ENCODE measurements at places on chromosomes 3 and 15. TPM values are rescaled to one million over a fixed set of nuclear protein-coding genes. Genes with fewer than 3 reads are reported as not detected.

GATM gene
- polyA plus RNA-seq: 9.1 TPM

SIDT1 gene
- 0.38 TPM for polyA plus RNA-seq

SLC7A14 gene
- not detected for polyA plus RNA-seq

POTEB2 gene
- not detected for polyA plus RNA-seq

CAND2 gene
- polyA plus RNA-seq: 11.7 TPM

SLC2A2 gene
- polyA plus RNA-seq: 0.11 TPM

NANOGP8 gene
- polyA plus RNA-seq: not detected

GRCh38 chr3:97009427-97010019 lies 195.1 kb downstream of the EPHA6 start:
- no peak for DNase-seq

DNA sequence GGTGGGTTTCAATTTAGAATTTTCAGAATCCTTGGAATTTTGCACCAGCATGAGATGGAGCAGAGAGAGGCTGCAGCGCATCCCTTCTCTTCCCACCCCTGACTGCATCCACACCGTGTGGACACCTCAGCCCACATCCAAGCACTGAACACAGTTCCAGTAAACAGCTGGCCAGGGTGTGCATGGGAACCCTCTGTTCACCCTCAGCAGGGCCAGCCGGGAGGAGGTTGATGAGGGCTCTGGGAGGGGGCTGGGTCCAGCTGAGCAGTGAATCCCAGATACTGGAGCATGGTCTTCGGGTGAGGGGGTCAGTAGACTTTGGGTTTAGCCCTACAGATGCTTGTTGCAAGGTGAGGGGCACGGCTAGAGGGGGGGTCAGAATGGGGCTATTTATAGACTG lies 85.8 kb downstream of the RPLP1 start:
- no peak for DNase-seq

GRCh38 chr15:93459396-93459795 lies 370.4 kb upstream of the RGMA start:
- no peak for DNase-seq

DNA sequence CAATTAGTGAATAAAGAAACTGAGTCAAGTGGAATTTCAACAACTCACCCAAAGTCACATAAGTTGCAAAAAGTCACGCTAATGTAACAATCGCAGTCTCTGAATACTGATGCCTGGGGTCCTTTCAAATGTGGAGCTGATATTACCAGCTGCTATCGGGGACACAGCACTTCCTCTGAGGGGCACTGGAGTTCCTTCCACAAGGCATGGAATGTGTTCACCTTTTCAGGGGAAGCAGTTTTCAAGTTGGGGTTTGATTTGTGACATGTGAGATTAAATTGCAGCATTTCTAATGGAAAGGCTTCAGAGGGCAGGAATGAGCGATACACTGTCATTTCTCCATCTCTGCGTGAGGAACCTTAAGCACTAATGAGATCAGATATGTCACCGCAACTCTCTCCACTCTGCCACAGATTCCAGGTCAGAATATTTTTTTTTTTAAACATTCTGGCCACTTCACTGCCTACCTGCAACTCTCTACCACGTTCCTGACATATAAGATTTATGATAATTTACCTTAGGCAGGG lies 807.2 kb upstream of the CFAP20DC start:
- DNase-seq: no peak

DNA sequence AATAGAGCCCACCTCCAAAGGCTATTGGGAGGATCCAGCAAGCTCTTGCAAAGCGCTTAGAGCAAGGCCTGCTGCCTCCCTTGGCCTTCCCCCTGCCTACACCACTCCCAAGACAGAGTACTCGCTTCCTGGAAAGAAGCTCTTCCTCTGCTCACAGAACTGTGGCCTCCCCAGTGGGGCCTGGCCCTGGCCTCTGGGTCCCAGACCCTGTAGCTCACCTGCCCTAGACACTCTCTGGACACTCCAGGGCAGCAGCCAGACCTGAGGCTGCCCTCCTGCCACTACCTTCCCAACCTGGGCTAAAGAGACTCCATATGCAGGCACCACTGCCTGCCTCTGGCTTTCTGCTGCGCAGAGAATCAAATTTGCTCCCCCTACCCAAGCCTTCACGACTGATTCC lies 49.9 kb downstream of the GRIP2 start:
- DNase-seq: no peak

DNA sequence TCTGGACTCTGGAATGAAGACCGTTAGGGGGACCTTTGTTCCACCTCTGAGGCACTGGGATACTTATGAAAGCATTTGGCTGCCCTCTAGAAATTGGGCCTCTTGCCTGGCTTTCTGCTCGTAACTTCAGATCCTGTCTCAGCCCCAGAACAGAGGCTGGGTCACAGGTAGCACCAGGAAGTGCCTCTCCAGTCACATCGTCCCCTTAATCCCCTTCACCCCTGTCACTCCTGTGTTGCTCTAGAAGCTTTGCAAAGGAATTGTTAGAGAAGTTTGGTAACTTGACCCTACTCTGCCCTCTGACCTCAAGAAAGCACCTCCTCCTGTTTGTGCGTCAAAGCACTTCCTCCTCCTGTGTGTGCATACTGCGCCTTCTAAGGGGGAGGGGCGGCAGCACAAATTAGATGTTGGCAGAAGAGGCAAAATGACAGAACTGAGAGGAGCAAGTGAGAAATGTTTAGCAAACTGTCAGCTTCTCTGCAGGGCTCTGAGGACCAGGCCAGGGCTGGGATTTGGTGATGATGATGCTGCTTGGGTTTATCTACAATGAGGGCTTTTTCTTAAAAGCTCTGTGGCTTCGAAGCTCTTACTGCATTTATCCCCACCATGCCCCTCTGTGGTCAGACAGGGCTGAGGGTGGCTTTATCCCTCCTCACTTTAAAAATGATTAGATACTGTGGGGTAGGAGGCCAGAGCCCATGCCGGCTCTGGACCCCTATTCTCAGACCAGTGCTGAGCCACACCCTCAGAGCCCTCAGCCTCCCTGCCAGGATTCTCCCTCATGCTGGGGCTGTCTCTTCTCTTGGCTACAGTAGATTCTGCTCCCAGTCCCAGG lies 76.2 kb downstream of the LARS2 start:
- DNase-seq: no peak

DNA sequence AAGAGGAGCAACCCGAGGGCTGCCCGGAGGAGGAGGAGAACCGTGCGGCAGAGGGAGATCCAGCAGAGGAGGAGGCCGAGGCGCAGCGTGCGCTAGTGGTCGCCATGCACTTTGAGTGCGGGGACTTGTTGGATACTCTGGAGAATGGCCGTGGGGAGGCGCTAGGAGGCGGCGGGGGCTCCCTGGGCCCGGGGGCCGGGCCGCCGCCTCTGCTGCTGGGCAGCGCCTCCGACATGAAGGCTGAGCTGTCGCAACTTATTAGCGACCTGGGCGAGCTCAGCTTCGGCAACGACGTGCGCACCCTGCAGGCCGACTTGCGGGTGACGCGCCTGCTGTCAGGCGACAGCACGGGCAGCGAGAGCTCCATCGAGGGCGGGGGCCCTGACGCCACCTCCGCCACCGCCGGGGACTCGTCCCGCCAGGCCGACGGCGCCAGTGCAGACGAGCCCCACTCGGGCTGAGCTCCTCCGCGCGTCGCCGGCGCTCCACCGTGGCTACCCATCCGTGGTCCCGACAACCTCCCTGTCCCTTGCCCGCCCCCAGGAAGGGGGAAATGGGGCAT lies 2.0 kb downstream of the FAM43A start:
- peak; percentile 86 for DNase-seq

- DNase-seq: no peak
These were observed 54.8 kb upstream of the LARS2 start for GRCh38 chr3:45333549-45333948.

DNA sequence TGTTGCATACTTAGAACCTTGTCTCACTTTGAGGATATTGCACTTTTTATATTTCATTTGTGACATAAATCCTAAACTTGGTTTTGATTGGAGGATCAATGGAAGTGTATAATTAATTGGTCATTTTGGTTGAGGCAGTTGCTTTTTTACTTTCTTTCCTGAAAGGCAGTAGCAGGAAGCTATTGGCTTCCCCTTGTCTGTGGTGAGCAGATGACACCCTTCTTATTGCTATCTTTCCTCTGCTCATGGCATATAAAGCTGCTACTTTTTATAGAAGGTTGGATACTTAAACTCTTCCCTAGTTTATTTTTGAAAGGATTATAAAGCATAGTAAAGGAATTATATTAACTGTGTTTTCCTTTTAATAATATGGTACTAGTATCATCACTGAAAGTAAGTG lies 28.6 kb downstream of the FAM98B start:
- no peak for DNase-seq

- DNase-seq: no peak
These were observed 152.3 kb upstream of the STAC start for GRCh38 chr3:36227980-36228379.

DNA sequence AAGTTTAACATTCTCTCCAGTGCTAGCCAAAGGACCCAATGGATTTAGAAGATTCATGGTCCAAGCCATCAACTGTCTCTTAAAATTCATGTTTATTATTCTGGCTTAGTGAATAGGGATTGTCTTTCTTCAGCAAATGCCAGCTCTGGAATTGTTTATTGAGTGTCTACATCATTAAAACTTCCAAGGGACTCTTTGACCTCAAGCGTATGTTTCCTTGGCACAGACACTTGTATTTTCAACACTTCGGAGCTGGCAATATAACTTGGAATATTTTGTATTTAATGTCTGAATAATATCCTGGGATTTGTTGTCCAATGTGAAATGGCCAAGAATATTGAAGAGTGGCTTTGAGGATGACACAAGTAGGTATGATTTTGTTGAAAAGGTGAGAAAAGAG lies 204.2 kb downstream of the EPHA3 start:
- no peak for DNase-seq

DNA sequence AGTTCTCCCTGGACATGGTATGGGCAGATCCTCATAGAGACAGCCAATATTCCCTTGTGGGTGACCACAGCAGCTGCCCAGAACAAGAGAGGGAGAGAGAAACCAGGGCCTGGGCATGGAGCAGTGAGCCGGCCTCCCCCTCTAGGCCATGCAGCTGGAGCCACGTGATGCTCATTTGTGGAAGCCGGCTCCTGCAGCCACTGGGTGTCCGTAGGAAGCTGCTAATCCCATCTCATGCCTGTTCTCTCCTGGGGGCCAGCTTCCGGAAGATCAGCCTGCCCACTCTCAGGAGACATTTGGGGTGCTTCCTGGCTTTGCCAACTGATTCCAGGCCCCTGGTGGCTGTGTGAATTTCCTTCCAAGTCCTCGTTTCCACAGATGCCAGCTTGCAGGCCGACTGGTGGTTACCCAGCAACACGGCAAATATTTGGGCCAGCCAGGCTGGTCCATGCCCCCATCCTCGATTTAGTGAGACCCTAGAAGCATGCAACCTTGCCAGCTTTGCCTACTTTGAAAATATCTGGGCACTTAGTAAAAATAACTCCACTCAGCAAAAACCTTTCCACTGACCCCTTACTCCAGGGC lies 55.3 kb downstream of the LINGO1 start:
- peak; percentile 26 for DNase-seq

DNA sequence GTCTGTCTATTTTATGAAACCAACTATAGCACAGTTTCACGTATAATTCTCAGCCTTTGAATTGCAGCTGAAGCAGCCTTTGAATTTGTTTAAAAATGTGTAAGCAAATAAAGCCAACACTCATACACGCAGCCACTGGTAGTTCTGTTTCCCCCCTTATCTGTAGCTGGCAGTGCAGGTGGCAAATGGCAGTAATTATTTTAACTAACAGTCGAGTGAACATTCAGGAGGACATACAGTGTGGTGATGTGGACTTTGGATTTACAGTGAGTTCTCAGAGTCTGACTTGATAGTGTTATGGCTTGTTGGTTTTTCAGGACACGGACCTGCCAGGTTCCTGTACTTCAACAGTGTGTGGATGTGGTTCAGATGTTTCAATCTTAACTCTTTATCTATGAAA lies 64.0 kb upstream of the SKOR1 start:
- no peak for DNase-seq

- no peak for DNase-seq
These were observed 67.4 kb downstream of the GRIP2 start for GRCh38 chr3:14472471-14473351.

GRCh38 chr3:173128633-173129032 lies 12.4 kb downstream of the SPATA16 start:
- DNase-seq: no peak

GRCh38 chr3:185065059-185065458 lies 87.8 kb downstream of the C3orf70 start:
- DNase-seq: no peak

DNA sequence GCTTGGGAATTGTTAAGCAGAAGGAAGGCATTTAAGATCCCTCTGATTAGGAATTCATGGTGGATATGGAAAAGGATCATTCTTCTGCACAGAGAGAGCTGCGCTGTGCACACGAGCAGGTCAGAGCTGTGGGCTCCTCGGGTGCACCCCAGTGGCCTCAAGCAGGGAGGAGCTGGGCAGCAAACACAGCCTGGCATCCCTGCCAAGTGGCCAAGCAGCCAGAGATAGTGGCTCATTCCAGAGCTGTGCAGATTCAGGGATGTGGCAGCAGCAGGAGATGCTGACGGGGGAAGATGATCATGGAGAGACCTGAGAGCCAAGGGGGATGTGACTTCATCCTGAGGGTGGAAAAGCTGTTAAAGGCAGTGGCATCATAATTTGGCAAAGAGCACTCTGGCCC lies 55.9 kb downstream of the LRRK1 start:
- DNase-seq: no peak

- peak; percentile 83 for DNase-seq
These were observed 18.0 kb upstream of the PLXND1 start for GRCh38 chr3:129624347-129625071.

DNA sequence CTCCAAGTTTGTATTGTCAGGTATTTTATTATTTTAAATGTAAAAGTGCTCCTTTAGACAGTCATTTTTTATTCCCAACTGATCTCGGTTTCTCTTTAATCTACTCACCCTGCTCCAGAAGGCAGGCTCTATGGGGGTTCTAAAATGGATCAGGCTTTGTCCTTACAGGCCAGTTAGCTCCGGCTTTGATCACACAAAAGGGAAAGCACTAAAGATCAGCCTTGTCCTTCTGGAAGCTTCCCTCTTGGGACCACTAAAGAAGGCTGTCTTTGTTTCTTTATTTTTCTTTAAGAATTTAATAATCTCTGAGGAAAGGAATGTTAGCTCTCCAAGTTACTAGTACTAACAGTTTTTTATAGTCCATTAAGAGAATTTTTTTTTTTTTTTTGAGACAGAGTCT lies 560.5 kb upstream of the ZNF717 start:
- DNase-seq: no peak
